ENCODE measurements at places on chromosomes 16 and 17.

GRCh38 chr17:19306160-19307111 lies 56.1 kb downstream of the B9D1 start:
- DNase-seq: no peak

DNA sequence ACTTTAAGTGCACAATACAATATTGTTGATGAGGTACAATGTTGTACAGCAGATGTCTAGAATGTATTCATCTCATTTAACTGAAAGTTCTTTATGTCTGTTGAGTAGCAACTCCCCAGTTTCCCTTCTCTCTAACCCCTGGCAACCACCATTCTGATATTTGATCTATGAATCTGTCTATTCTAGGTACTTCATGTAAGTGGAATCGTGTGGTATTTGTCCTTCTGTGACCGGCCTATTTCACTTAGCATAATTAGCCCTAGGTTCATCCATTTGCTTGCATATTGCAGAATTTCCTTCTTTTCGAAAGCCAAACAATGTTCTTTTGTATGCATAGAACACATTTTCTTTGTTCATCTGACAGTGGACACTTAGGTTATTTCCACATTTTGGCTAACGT lies 10.8 kb downstream of the RGS9 start:
- no peak for DNase-seq

- DNase-seq: no peak
These were observed 17.2 kb upstream of the SLFN11 start for GRCh38 chr17:35390663-35391062.

- DNase-seq: peak; percentile 46
These were observed 67.8 kb downstream of the ANKRD11 start for GRCh38 chr16:89422527-89422904.

- DNase-seq: no peak
These were observed 2.7 kb upstream of the CTRB1 start for GRCh38 chr16:75216127-75216526.

- peak; percentile 78 for DNase-seq
These were observed at the start of gene PIEZO1 for GRCh38 chr16:88785106-88785924. Gene PIEZO1, minus strand, starts transcription at chr16:88785220. Its CDS starts 256 bp downstream, at chr16:88784964.

GRCh38 chr16:87230571-87230970 lies 86.6 kb downstream of the C16orf95 start:
- no peak for DNase-seq

- DNase-seq: no peak
These were observed 28.0 kb downstream of the DCUN1D3 start for GRCh38 chr16:20871941-20872815.

GRCh38 chr17:4142107-4142900 lies 526 bp downstream of the ZZEF1 start:
- DNase-seq: peak; percentile 54

DNA sequence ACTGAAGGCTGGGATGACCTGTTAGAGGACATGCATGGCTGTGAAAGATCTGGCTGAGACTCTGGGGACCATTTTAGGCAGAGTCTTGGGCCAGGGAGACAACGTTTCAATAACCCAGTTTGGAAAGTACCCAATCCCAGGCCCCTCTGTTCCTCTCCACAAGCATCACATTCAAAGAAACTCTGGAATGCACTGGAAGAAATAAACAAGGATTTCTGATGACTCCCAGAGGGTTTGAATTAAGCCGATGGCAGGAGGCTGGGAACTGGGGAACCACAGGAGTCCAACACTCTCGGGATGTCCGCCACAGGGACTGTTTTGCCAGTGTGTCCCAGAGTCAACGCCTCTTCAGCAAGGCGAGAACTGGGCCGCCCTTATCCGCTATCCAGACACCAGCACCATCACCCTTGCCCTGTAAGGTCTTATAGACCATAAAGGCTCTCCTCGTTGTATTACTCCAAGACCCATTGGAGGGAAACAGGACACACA lies 3.3 kb downstream of the PMP22 start:
- peak; percentile 39 for DNase-seq

DNA sequence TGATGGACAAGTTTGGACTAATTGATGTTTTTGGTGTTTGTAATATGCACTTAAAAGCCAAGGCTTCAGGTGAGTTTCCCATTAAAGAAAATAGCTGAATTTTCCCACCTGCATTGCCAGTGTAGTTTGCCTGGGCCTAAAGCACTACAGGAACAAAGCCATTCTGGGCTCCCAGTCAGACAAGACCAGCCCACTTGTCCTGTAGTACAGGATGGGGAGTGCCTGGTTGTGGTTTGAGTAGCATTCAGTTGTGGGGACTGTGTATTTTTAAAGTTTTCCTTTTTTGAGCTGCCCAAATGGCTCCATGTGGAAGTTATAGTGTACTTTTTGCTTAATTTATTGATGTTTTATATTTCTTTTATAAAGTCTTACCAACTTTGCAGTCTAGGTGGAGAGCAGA lies 91.7 kb downstream of the TANGO6 start:
- no peak for DNase-seq

GRCh38 chr17:33373273-33373672 lies 80.2 kb upstream of the ASIC2 start:
- no peak for DNase-seq

DNA sequence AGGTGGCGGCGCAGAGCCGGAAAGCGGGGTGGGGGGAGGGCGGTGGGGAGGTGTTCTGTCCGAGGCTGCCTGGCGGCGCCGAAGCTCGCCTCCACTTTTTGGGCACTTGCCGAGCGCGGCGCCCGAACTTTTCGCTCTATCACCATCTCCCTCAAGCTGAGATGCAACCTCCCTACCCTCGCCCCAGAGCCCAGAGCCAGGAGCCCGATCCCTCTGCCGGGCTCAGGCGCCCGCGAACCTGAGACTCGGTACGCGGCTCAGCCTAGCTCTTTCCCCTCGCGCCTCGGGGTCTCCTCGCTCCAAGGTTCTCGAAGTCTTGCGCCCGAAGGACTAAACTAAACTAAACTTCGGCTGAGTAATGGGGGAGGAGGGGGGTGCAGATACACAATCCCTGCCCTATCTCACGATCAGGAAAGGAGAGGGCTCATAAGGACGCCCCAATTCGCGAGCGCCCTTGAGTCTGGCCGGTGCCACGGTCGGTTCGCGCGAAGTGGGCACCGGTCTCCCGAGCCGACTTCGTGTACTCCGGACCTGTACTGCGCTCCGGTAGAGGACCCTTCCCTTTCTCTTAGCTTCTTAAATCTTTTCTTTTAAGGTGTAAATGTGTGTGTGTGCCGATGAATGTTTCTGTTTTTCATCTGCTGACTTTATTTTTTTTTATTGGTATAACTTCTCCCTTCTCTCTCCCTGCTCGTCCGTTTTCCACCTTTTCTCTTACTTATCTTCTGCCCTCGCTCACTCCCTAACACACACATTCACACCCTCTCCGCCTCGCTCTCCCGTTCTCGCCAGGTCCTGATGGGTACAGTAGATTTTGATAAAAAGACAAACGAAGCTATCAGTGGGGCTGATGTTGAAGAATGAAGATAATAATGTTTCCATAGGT lies 1.9 kb upstream of the SALL1 start:
- peak; percentile 31 for DNase-seq

DNA sequence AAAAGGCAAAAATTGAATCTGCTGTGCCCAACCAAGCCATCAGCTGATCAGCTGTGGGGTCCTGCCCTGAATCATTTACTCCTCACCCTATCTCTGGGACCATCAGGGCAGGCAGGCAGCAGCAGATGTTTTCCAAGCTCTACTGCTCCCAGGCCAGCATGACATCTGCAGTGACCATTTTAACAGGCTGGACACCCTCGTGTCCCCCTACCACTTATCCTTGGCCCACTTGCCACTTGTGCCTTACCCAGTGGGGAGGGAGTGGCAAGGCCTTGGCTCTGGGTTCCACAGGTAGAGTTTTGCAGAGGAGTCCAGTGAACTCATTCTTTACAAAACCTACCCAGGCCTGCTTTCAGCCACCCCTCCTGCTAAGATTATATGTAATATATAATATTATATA lies 12.0 kb upstream of the CA4 start:
- no peak for DNase-seq

- peak; percentile 33 for DNase-seq
These were observed 76.9 kb downstream of the NF1 start for GRCh38 chr17:31171701-31172100.

DNA sequence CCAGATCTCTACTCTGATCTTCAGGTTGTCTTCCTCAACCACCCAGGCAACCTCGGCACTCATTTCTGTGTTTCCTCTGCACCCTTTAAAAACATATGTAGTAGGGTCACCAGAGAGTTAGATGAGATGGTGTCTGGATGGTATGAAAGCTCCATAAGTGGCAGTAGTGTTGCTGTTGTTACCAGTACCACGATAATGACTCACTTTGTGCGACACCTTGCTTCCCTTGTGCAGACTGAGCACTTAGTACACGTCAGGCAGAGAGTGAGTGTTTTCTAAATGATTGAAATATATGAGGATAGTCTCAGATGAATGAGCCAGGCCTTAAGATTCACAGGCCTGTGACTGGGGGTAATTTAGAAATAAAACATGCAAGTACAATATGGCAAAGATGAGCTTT lies 188.7 kb downstream of the MAF start:
- DNase-seq: no peak

- peak; percentile 23 for DNase-seq
These were observed 55.8 kb downstream of the MYH13 start for GRCh38 chr17:10316801-10317542.

GRCh38 chr16:12415072-12415471 lies 388.6 kb downstream of the CPPED1 start:
- no peak for DNase-seq
